ENCODE measurements at places on chromosomes 16 and 17.

- no peak for DNase-seq
These were observed 15.7 kb downstream of the ENDOV start for GRCh38 chr17:80430446-80431245.

DNA sequence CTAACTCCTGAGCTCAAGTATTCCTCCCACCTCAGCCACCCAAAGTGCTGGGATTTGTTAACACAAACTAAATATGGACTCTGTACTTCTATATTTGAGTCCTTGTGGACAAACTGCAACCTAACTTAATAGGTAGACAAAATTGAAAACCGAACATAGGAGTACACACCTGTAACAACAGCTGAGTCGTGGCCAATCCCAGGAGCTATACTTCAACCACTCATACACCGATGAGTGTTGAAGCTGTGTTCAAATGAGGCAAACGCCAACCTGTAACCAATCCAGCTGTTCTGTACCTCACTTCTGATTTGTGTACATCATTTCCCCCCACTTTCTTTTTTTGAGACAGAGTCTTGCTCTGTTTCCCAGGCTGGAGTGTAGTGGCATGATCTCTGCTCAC lies 471.5 kb upstream of the C16orf82 start:
- DNase-seq = no peak

DNA sequence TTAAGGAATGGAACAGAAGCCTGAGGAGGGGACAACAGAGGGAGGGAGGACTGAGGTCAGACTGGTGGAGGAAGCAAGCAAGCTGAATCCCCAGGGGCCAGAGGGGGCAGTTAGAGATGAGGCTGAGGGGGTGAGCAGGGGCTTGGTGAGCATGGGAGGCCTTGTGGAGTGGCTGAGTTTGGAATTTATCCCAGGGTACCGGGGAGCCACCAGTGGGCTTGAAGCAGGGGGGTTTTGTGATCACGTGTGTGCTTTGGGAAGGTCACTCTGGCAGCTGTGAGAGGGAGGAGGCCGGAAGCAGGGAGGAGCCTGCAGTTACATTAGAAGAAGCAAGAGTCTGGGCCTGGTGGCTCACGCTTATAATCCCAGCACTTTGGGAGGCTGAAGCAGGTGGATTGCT lies 9.8 kb upstream of the CTCF start:
- DNase-seq = no peak

- DNase-seq = peak; percentile 16
These were observed 652 bp downstream of the PRAC2 start for GRCh38 chr17:48723423-48724250.

DNA sequence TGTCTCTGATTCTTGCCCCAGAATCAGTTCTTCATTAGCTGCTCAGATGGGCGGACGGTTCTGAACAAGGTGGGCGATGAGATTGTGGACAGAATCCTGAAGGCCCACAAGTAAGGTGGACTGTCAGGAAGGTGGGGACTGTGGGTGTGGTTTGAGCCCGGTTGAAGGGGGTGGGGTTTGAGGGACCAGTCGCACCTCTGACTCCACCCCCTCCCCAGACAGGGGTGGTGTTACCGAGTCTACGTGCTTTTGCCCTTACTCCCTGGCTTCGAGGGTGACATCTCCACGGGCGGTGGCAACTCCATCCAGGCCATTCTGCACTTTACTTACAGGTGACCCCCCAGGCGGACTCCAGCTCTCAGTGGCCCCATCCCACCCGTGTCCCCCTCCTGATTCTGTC lies 11.3 kb downstream of the PLD2 start:
- no peak for DNase-seq

DNA sequence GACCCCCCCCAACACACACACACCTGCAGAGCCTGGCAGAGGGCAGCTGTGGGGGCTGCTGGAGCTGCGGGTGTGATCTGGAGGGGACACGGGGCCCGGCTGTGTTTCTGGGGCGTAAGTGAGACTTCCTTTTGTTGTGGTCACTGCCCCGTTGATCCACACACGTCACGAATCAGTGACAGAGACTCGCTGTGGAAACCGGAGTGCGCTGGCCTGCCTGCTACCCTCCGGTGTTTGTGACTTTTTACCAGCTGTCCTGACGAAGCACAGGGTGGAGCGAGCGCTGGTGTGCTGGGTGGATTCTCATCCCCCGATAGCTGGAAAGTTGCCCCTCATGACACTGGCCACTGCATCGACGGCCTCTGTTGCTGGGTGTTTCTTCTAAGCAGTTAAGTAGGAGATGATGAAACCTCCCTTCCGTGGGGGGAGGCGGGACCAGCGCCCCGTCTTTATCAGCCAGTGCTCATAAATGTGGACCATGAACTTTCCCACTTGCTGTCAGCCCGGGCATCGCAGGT lies 2.3 kb downstream of the METRNL start:
- DNase-seq = no peak

- no peak for DNase-seq
These were observed 584 bp downstream of the PHOSPHO1 start for GRCh38 chr17:49229805-49230600.

GRCh38 chr17:9987779-9988585 lies 82.9 kb upstream of the RCVRN start:
- DNase-seq = peak; percentile 17

- DNase-seq = peak; percentile 22
These were observed 6.0 kb upstream of the ARL2BP start for GRCh38 chr16:57239107-57239506.

GRCh38 chr16:89502081-89502843 lies 5.9 kb upstream of the SPG7 start:
- DNase-seq = no peak

GRCh38 chr16:2371421-2371820 lies 30.9 kb upstream of the ABCA3 start:
- DNase-seq = no peak

DNA sequence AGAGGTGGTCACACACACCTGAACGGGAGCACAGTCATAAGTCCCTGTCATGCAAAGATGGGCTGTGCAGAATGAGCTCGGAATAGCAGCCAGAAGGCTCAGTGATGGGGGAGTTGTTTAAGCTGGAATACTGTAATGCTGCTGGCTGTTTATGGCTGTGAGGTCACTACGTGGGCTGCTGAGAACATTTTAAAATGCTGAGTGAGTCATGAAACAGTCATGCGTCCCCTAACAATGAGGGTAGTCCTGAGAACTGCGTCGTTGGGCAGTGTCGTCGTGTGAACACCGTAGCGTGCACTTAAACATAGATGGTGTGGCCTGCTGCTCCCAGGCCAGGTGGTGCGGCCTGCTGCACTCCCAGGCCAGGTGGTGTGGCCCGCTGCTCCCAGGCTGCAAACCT lies 39.7 kb downstream of the TBCD start:
- DNase-seq = no peak

- DNase-seq = no peak
These were observed 10.5 kb downstream of the TSPOAP1 start for GRCh38 chr17:58318065-58318481.

DNA sequence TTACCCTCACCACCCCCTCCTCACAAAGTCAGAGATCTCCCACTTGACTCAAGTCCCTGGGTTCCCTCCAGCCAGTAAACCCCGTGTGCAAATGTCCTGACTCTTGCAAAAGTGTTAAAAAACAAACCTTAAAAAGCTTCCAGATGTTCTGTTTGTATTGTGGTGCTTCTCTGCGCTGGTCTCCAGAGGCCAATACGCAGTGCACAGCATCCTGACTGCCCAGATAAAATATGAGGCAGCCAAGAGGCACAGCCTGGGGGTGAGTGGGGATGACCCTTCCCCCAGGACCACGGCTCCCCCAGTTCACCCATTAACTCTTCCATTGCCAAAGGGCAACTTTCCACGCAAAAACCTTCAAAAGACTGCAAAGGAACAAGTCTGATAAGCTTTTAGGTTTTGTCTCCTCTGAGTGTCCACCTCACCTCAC lies 291.8 kb downstream of the SOX9 start:
- DNase-seq = no peak

DNA sequence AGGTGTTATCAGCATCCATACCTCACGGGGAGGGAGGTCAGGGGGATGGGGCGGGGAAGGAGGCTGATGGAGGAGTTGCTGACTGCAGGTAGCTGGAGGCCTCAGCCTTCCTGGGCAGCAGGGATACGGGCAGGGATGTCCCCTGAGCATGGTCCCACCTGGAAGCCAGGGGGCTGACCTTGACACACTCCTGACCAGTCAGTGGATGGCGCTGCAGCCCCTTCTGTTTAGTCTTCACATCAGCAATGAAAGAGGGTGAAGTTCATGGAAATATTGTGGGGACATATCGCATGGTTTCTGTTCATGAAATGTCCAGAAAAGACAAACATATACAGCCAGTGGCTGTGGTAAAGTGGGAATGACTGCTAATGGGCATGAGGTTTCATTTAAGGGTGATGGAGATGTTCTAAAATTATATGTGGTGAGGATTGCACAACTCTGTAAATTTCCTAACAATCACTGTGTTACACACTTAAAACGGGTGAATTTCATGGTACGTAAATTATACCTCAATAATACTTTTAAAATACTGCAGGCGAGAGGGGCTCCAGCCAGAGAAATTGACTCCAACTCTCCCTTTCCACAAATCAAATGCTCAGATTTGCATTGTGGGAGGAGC lies 489.6 kb downstream of the CDH13 start:
- DNase-seq = no peak

- no peak for DNase-seq
These were observed 4.3 kb downstream of the EVPLL start for GRCh38 chr17:18381953-18382245.

DNA sequence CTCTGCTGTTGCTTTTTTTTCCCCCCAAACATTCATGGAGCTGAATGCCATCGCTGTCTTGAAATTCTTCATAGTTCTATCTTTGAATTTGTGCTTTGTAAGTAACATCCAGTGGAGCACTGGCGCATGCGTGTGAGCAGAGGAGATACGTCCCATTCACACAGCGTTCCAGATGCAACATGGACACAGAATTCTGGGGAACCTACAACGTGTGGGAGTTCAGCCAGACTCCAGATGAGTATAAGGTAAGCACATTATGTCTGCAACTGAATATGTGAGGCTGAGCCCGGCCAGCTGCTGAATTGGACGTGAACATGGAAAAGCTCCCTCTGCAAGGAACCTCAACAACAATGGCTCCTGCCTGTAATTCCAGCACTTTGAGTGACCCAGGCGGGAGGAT lies 4.3 kb upstream of the ATP1B2 start:
- no peak for DNase-seq
